ENCODE measurements at places on chromosomes 6 and 20.
A peak's percentile ranks its signal among the peaks of the same experiment; 100 is the strongest.

DNA sequence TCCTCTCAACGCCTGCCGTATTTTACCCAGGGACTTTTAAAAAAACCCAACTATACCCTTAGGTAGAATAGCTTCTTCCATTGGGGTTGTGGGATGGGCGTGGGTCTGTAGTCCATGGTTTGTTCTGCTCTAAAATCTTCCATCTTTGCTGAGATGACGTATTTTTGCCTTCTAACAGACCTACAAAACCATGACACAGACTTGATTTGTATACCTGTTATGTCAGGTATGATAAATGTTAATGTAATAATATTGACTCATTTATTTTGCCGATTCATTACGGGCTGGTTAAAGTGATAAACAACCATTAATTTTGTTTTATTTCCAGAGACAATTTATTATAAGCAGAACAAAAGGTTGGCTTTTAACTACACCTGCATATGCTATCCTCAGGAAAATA lies 48.7 kb downstream of the UST start:
- no peak for DNase-seq

- peak; percentile 8 for DNase-seq
Observed at GRCh38 chr6:34170346-34170745, 24.5 kb upstream of the GRM4 start.

DNA sequence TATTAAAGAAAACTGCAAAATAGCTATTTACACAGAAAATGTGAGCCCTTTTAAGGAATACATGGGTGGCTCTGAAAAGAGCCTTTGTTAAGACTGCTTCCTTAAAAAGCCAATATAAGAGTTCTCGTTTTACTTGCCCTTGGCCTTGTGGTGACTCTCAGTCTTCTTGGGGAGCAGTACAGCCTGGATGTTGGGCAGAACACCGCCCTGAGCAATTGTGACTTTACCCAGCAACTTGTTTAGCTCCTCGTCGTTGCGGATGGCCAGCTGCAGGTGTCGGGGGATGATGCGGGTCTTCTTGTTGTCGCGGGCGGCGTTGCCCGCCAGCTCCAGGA lies 111.5 kb downstream of the HFE start:
- DNase-seq, result peak; percentile 26

DNA sequence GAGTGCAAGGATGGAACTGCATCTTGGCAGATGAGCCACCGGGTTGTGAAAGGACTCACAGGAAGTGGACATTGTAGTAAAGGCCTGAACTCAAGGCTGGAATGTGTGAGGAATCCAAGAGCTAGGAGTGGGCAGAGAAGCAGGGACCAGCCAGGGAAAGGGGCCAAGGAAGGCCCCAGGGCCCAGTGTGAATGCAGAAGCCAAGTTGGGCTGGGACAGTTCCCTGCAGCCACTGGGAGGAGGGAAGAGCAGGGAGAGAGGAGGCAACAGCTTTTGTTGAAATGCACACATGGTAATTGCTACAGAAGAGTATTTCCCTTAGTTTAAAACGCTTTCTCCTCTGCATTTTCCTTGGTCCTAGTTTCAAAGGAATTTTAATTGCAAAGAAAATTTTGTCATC lies 34.6 kb downstream of the CDH22 start:
- no peak for DNase-seq

DNA sequence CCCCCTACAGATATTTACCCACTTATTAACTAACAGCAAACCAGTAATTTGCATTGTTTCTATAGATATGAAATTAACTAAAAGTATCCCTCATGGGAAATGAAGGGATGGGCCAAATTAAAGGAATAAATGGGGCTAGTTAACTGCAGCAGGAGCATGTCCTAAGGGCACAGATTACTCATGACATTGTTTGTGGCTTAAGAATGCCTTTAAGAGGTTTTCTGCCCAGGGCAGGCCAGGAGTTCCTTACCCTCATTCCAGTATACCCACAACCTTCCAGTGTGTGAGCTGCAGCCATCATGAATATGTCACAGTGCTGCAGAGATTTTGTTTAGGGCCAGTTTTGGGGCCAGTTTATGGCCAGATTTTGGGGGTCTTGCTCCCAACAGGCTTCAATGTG lies 1101.9 kb downstream of the PRIM2 start:
- no peak for DNase-seq

- no peak for DNase-seq
Observed at GRCh38 chr6:137315081-137315480, 95.9 kb upstream of the IFNGR1 start.

GRCh38 chr6:134402372-134402984 lies 84.6 kb upstream of the SGK1 start:
- DNase-seq, result no peak

- peak; percentile 71 for DNase-seq
Observed at GRCh38 chr6:11999246-11999645, 12.9 kb upstream of the HIVEP1 start.

- peak; percentile 9 for DNase-seq
Observed at GRCh38 chr6:110039981-110040383, 61.9 kb downstream of the GPR6 start.

GRCh38 chr6:73528897-73529296 lies 8.1 kb upstream of the EEF1A1 start:
- no peak for DNase-seq

DNA sequence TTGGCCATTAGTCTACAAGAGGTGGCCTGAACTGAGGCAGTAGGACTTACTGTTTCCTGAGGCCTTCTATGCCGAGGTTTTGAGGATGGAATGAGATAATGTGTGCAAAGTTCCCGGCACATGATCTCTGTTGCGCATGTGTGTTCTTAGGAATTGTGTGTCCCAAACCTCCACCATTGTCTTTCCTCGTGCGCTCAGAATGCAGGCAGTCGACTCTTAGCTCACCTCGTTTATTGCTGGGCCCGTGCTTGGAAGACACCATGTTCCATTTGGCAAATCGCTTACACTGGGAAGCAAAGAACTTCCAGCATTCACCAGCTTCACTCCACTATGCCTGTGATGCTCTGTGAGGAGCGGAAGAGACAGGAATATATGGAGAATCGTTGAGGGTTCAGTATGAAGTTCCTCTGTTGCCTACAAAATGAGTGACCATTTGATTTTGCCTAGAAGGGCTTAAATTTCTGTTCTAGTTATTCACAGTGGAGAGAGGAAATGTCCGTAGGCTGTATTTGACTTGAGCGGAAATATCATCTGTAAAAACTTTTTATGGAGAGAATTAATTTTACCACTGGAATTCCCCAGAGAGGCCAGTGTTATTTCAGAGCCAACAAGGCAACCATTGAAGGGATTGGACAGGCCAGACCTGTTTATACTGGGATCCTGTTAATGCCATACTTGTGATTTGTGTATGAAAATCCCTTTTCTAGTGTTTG lies 75.7 kb upstream of the CLDN20 start:
- peak; percentile 66 for DNase-seq

- no peak for DNase-seq
Observed at GRCh38 chr6:4383910-4384638, 248.7 kb upstream of the ECI2 start.

GRCh38 chr6:155936551-155936950 lies 480.9 kb upstream of the NOX3 start:
- DNase-seq, result no peak

DNA sequence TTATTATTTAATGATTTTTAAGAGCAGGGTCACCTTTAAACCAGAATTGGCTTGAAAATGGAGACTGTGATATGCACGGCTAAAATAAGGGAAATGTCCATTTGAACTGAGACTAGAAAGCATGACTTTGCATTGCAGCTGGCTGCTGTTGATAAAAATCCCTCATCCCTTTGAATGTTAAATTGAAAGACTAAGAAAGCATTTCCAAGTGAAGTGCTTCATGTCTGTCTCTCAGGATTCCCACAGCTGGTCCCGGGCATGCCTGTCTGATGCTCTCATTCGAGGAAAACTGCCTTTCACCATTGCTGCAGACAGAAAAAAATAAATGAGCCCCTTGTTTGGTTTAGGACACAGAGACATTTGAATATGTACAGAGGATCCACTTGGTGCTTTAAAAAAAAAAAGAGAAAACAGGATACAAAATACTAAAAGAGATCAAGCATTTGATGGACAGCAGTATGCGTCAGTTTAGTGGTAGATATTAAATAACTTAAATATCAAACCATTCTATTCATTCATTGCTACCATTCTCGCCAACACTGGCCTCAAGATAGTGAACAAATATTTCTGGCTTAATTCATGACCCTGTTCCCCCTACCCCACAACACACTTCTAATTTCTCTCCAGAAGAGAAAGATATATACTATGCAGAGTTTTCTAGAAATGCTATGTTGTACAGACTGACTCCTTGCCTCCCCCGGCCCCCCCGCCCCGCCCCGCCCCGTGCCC lies 55.0 kb downstream of the TBC1D7 start:
- DNase-seq, result no peak

- peak; percentile 31 for DNase-seq
Observed at GRCh38 chr6:116971959-116972358, 94.9 kb downstream of the RFX6 start.

GRCh38 chr20:47297746-47298145 lies 58.8 kb downstream of the ZMYND8 start:
- no peak for DNase-seq

- DNase-seq, result peak; percentile 28
Observed at GRCh38 chr20:39986173-39986904, 702.7 kb downstream of the MAFB start.

GRCh38 chr20:4082406-4083097 lies 67.2 kb upstream of the RNF24 start:
- peak; percentile 82 for DNase-seq

- DNase-seq, result no peak
Observed at GRCh38 chr6:144551339-144551738, 266.2 kb downstream of the UTRN start.

- peak; percentile 79 for DNase-seq
Observed at GRCh38 chr6:83417880-83418663, 12.8 kb downstream of the ME1 start.

- no peak for DNase-seq
Observed at GRCh38 chr6:105781248-105781647, 304.9 kb upstream of the PRDM1 start.

- DNase-seq, result peak; percentile 36
Observed at GRCh38 chr20:63497946-63498935, 642 bp downstream of the EEF1A2 start.

DNA sequence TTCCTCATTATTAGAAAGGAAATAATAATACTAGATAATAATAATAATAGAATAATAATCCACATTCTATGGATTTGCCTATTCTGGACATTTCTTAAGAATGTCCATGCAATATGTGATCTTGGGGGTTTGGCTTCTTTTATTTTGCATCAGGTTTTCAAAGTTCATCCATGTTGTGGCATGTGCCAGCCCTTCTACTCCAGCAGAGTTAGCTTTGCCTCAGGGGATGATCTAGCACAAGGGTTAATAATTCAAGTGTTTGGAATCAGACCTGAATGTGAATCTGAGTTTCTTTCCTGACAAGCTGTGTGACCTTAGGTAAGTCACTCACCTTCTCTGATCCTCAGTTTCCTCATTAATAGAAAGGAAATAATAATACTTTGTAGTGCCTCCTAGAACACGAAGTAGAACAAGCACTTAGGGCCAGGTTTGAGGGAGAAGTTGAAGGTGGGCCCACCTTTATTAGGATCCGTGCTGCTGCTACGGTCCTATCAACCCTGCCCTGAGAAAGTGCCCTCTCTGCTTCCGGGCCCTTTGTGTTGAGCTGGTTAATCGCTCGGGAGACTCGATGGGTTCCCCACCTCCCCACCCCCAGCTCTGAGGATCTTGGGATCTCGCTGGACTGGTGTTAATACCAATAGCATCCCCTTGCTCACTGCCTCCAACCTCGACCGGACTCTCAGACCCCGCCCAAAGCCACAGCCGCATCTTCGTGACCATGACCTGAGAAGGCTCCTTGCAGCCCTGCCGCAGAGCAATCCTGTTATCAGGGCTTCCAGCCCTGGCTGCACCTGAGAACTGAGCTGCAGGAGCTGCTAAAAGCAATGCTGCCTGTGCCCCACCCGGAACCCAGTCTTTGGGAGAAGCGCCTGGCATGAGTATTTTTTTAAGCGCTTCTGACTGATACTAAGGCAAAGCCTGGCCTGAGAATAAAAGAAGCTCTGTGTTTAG lies 26.9 kb downstream of the RBM38 start:
- no peak for DNase-seq

DNA sequence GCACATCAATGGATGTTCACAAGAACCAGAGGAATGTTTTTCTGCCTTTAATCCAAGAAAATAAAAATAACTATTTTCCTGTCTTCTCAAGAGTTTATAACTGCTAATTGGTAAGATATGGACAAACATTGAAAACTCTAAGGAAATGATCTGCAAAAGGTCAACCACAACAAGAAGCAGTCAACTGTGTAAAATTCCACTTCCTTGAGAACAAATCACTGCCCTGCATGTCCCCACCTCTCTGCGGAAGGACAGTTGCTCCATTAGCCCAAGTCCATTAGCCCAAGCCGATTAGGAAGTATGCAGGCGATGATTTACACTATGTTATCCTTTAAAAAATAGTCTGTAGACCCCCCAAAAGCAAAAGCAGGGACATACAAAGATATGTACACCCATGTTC lies 27.6 kb downstream of the SLC22A23 start:
- no peak for DNase-seq

- DNase-seq, result no peak
Observed at GRCh38 chr6:106637717-106638341, 8.5 kb downstream of the QRSL1 start.

- DNase-seq, result no peak
Observed at GRCh38 chr6:97282238-97282725, 734 bp downstream of the MMS22L start.

GRCh38 chr6:20236909-20237600 lies 24.8 kb upstream of the MBOAT1 start:
- DNase-seq, result no peak

GRCh38 chr20:3398681-3399252 lies 8.7 kb downstream of the DNAAF9 start:
- DNase-seq, result peak; percentile 86

- DNase-seq, result no peak
Observed at GRCh38 chr6:122871079-122871478, 82.0 kb downstream of the SMPDL3A start.

GRCh38 chr20:48556956-48557355 lies 270.8 kb downstream of the PREX1 start:
- DNase-seq, result no peak

GRCh38 chr6:40395066-40395697 lies 192.0 kb downstream of the LRFN2 start:
- no peak for DNase-seq

- DNase-seq, result no peak
Observed at GRCh38 chr20:51036827-51037531, 14.1 kb upstream of the KCNG1 start.

DNA sequence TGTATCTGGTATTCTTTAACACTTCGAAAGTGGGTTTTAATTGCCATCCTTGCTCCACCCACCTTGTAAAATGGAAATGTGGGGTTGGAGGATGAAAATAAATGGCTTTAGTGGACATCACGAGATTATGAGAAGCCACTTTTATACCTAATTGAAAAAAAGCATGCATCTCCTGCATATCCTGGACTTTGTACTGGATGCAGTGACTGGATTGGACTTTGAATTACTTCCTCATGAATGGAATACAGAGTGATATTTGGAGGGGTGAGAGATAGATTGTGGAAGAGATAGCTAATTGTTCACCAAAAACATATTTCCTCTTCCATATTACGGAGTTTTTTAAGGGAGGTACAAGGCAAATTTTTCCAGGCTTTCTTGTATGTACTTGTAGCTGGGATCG lies 813.0 kb downstream of the TENT5A start:
- DNase-seq, result no peak

All from IMR-90 (cell line).